Cortex of kidney (tissue), 1 donor: ENCODE measurements at places on chromosomes 4 and X.

- DNase-seq = no peak
Measured at GRCh38 chrX:45050558-45050957, 150.1 kb downstream of the DIPK2B start.

DNA sequence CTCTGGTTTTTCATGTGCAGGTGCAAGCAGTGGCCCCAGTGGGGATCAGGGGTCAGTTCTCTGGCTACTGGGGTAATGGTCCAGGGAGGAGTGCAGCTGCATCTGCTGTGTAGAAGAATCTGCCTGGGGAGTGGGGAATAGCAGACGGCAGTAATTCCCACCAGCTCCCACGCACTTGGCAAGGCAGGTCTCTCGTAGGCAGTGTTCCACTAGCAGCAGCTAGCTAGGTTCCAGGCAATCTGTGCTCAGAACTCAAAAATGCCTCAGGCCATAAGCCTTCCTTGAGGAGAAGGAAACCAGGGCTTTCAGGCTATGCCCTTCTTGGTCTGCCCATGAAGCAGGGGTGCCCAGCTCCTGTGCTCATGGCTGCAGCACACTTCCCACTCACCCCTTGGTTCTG, 38.8 kb downstream of the DCLK2 start:
- no peak for DNase-seq

GRCh38 chrX:150854856-150855255, 43.6 kb downstream of the CD99L2 start:
- DNase-seq = no peak

GRCh38 chrX:53732797-53733196, 46.3 kb upstream of the HUWE1 start:
- DNase-seq = no peak

GRCh38 chr4:3671571-3672464, 94.4 kb upstream of the ADRA2C start:
- no peak for DNase-seq

GRCh38 chr4:187251896-187252295, 528.2 kb upstream of the FAT1 start:
- no peak for DNase-seq

DNA sequence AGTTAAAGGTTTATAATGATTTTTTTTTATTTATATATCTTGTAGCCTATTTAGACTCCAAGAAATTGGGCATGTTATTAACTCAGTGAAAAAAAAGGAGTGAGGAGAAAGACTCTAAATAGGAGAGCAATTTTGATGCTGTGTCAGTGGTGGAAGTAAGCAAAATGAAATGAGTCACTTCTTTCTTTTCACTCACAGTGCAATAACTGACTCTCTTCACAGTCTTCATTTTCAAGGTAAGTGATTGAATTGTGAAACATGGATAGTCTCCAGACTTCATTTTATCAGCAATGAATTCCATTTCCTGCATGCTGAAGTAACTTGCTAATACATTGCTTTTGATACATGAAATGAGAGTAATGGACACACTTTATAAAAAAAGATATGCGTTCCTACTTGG, 2271.5 kb downstream of the PCDH7 start:
- DNase-seq = no peak

DNA sequence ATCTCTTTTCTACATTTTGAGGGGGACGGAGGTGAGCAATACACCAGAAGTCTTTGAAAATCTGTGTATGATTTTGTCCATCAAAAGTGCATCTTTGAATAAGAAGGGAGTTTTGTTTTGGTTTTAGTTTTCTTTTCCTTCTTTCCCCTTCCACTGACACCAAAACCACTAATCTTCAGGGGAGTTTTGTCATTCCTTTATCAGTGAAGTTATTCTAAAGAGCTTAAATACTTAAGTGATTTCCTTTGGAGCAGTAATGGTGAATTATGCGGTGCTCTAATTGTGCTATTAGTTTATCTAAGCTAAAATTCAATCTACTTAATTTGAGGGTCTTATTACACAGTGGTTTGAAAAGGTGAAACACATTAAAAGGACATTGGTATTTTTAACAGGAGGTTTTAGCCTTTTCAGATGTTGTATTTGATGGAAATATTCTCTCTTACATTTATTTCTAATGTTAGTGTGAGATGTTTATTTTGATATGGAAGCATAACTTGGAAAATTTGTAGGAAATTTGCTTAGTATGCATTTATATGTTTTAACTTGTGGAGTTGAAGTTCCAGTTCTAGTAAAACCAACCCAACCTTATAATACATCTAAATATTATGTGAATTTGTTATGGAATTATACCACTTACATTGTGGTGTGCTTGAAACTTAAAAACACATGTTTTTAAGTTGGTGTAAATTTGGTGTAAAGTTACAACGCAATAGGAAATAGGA, 124.9 kb downstream of the PCDH7 start:
- no peak for DNase-seq

GRCh38 chr4:152700151-152700550, 20.4 kb upstream of the TMEM154 start:
- no peak for DNase-seq

- no peak for DNase-seq
Measured at GRCh38 chrX:41837270-41837944, 85.9 kb downstream of the CASK start.

DNA sequence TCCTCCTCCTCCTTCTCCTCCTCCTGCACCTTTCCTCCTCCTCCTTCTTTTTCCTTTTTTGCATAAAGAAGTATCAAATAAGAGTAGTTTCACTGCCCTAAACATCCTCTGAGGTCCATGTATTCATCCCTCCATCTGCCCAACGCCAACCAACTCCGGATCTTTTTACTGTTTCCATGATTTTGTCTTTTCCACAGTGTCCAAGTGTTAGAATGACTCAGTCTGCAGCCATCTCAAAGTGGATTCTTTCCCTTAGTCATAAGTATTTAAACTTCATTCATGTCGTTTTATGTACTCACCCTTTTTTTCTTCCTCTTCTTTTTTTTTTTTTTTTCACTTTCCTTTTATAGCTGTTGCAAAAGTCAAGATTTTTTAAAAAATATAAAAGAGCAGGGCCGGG, 12.9 kb downstream of the CSF2RA start:
- DNase-seq = no peak

DNA sequence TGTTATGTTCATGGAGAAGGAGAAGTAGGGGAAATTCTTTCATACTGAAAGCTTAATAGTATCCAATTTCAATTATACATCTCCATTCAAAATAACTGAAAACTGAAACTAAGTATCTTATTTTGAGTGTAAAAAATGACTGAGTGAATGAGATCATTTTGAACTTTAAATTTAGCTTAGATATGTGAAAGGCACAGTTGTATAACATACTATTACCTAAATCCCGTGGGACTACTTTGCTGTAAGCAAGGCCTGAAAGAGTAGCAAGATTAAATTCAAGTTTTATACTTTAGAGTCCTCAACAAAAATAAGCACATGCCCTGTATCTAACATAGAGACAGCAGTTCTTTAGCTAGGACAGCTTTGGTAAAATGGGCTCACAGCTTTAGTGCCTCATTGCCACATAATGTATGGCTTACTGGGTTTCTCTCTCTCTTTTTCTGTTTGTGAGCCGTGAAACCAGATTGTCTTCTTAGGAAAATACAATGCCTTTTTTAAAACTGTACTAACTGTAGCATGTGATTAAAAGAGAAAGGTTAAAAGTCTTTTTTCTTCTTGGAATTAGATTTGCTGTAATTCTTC, 43.2 kb downstream of the GSTCD start:
- no peak for DNase-seq

DNA sequence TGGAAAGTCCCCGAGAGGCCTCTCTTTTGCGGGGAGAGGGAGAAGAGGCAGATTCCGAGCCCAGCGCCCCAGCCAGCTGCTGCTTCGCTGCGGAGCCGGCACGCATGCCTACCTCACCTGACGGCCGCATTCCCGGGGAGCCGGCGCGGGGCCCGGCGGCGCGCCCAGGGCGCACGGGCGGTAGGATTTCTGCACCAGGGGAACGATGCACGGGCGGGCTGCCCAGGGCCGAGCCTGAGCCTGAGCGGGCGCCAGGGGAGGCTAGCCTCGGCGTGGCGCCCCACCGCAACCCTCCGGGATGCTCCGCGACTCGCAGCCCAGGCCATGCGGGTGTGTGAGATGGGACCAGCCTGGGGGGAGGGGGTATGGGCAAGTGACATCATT, 81.3 kb upstream of the SCML1 start:
- no peak for DNase-seq

DNA sequence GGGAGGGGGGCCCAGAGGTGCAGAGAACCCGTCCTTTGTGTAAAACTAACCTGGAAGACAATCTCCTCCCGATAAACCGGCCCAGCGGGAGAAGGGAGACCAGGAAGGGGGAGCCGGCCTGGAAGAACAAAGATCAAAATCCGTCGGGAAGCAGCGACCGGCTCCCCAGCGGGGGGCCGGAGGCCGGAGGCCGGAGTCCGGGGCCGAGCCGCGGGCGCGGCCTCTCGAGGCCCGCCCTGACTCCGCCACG, 552 bp downstream of the ZDHHC9 start:
- no peak for DNase-seq

DNA sequence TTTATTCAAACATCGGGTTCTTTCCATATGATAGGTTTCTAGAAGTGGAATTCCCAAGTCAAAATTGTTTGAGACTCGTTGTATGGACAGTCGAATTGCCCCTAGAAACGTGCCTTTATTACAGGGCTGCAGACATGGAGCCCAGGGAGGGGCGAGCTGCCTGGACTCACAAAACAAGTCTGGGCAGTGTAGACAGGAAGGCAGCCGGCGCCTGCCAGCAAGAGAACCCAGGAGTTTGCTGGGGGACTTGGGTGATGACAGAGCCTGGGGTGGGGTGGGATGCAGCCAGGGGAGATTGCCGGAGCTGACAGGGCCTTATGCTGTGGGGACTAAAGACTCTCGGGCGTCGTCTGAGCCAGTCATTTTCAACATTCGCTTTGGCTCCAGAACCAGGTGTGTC, 107.4 kb upstream of the MSX1 start:
- no peak for DNase-seq

DNA sequence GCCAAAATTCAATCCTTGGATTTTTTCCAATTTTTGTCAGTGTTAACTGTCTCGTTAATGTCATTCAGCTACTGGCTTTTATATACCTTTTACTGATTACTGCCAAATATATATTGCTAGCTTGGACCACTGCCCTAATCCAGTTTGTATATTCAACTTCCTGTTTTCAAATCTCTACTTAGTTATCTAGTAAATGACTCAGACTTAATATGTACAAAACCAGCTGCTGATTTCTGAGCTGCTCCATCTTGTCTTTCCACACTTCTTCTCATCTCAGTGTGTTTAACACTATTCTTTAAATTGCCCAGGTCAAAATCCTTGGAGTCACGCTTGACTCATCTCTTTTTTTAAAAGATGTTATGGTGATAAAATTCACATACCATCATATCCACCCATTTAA, 1196.7 kb downstream of the RAPGEF2 start:
- DNase-seq = no peak

DNA sequence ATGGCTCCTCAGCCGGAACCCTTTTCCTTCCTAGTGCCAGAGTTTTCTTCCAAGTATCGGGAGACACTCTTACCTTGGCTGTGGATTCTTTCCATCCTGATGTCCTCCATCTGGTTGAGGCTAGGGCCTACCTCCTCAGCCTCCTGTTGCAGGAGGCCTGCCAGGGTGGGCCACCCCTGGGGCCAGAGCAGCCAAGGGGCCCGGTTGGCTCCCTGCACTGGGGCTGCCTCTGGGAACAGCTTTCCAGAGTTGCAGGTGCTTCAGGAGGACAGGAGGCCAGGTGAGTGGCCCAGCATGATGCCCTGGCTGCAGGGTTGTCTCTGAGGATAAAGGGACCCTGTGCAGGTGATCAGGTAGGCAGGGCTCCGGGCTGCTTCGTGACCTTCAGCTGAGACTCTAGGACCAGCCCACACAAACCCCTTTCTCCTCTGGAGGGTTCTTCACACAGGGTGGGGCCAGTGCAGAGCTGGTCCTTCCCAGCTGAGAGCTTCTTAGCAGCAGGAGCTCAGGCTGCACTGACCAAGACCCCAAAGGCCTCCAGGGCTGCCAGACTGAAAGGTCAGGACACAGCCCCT, 5.3 kb upstream of the GPR78 start:
- no peak for DNase-seq

DNA sequence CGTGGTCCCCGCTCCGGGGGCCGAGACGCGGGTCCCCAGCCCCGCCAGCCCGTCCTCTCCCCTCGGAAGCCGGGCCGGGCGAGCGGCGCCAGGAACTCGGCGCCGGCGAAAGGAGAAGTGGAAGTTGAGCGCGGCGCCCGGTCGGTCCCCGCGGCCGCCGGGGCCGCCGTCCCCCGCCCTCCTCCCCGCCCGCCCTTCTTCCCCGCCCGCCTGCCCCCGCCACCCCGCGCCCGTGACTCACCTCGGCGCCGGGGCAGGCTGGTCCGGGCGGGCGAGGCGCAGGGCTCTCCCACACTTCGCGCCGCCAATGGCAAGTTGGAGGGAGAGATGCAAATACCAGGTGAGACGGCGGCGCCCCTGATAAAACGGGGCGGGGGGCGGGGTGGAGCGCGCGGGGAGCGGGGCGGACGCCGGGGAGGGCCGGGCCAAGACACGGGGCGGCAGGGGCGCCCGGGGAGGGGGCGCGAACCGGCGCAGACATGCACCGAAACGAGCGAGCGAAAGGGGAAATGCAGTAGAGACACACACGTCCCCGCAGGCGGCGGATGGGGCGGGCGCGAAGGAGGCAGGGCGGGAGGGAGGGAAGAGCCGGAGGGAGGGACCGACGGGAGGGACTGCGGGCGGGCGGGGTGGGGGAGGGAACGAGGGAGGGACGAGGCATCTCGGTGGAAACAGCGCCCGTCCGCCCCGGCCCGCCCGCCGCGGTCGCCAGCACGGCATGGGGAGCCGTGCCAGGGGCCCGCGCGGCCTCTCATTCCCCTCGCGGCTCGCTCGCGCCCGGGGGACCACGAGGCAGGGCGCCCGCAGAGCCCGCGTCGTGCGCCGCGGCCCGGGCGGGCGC, at the start of gene ELF4:
Gene ELF4 (minus strand): TSS at position 119 of the 841 bp plus-strand sequence. CDS start 29,167 bp downstream, outside the sequence.
- DNase-seq = no peak

DNA sequence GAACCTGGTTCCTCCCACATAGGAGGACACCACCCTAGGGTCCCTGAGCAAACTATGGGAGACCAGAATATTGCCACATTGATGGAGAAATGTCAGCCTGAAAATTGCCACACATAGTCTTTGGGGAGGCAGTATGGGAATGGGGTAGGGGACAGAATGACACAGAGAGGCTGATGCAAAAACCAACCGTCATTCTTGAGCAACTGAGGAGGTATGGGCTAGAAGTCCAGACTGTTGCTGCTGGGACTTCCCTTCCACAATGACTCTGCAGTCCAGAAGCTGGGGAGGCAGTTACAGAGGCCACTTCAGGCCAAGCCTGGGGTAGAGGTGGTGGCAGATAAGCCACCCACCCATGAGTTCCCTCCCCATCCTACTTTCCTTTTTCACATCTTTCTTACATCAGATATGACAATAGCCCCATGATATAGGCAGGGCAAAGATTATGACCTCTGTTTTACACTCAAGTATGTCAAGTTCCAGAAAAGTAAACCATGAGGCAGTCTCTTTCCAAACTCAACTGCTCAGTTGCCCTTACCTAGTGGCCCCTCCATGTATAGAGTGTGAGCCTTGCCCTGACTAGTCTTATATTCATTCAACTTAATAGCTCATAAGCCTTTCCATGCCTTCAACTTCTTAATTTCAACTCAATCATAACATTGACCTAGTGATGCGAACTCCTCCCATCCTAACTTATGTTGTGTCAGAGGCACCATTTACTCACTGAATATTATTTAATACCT, 41.7 kb downstream of the VSIG4 start:
- no peak for DNase-seq

- DNase-seq = no peak
Measured at GRCh38 chr4:25092139-25092538, 61.4 kb upstream of the LGI2 start.
